Cortex of kidney (tissue), 1 donor: ENCODE measurements at places on chromosomes 16 and 17.

GRCh38 chr16:2206420-2206779, 1.1 kb downstream of the MLST8 start:
- DNase-seq = no peak

DNA sequence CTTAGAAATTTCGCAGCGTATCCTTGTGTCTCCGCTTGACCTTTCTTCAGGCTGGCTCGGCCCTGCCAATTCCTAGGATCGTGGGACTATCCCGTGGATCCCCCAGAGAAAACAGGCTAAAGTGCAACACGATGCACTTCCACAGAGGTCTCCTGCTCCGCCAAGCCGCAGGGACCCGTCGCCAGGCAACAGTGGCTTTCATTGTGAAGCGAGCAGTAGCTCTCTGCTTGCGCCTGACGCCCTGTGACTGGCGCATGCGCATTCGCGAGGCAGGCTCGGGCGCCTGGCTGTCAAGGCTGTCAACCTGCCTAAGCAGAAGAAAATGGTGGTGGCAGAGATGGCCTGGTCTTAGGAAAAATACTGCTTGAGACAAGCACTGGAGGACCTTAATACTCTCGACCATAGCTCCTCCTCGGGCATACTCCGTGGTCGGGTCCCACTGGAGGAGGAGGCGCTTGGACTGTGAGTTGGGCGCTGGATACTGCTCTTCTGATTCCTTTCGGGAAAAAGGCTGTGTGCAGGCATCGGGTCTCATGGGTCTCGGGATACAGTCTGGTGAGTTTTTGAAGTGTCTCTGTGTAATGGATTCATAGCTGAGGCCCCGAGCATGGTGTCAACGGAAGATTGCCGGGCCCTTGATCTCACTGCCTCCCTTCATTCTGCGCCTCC, 2336.1 kb downstream of the TP53TG3F start:
- no peak for DNase-seq

DNA sequence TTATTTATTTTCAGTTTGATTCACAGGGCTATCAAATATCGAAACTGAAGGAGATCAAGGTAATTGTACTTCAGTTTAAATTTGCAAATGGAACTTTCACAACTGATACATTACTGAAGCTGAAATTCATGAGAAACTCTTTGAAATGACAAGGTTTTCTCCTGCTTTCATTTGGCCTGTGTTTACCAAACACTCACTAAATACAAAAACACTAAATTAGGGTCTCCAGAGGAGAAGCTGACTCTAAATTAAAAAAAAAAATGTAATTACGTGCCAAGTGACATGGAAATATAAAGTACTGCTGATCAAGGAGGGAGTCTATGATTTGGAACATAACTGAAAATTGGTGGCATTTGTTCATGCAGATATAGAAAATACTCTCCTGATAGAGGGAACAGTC, 205.8 kb downstream of the CDH11 start:
- DNase-seq = no peak

- DNase-seq = no peak
Observed at GRCh38 chr17:28896884-28897768, at the start of gene FLOT2. Gene FLOT2, minus strand, starts transcription at chr17:28897733. Its CDS starts 159 bp downstream, at chr17:28897574.

GRCh38 chr17:58319173-58320162, 9.1 kb downstream of the TSPOAP1 start:
- DNase-seq = no peak

GRCh38 chr17:17358866-17359265, 55.7 kb downstream of the NT5M start:
- no peak for DNase-seq

GRCh38 chr17:902463-902862, 77.1 kb downstream of the NXN start:
- DNase-seq = no peak

- no peak for DNase-seq
Observed at GRCh38 chr17:14098246-14098645, 28.9 kb downstream of the COX10 start.

- DNase-seq = no peak
Observed at GRCh38 chr16:68244903-68245853, at the start of gene PLA2G15. Gene PLA2G15, plus strand, starts transcription at chr16:68245373. Its CDS starts 54 bp downstream, at chr16:68245427.

DNA sequence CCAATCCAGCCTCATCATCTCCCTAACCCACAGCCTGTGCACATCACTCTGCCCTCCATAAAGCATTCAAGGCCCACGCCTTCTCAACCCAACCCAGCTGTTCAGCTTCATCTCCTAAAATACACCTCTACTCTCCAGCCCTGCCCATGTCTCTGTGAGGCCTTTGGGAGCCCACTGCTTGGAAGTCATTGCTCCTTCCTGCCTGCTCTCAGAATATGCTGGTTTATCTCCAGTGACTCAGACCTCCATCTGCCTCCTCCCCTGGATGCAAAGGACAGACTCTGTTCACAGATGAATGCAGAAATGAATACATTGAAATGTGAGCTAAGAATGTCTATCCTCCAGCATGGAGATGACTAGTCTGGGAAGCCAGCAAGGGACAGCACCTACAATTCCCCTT, 19.0 kb downstream of the KCNG4 start:
- no peak for DNase-seq

- no peak for DNase-seq
Observed at GRCh38 chr17:49404361-49404760, 10.3 kb downstream of the PHB1 start.

DNA sequence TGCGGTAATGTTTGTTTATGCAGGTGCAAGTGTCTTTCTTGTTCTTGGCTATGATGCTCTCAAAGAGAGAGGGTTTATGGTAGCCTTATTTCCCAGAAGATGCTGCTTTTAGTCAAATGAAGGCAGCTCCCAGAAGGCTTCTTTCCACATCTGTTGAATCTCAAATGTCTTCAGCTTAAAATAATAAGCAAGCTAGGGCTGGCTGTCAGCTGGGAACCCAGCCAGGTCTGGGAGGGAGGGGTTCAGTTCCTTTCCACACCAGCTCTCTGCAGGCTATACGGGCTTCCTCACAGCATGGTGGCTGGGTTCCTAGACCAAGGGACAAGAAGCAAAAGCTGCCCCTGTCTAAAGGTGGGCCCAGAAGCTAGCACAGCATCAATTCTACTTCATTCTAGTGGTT, 47.4 kb upstream of the ATF7IP2 start:
- no peak for DNase-seq

DNA sequence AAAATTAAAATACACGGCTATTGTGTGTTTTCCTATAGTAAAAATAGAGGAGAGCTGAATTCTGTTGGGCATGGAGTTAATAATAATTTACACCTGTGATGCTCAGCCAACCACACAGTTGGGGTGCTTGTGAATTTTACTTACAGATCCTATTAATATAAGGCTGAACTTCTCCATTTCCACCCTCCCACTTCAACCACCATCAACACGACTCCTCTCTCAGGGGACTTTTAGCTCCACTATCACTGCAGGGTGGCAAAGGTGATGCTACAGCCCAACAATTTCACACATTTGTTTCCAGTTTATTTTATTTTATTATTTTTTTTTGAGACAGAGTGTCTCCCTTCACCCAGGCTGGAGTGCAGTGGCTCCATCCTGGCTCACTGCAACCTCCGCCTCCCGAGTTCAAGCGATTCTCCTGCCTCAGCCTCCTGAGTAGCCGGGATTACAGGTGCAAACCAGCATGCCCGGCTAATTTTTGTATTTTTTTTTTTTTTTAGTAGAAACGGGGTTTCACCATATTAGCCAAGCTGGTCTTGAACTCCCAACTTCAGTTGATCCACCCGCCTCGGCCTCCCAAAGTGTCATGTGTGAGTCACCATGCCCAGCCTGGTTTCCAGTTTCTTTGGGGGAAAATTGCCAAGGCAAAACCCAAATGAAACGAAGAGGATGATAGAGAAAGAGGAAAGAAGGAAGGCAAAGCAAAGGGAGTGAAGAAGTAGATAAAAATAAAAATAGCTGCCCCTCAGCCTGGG, 57.9 kb downstream of the GNA13 start:
- DNase-seq = no peak

DNA sequence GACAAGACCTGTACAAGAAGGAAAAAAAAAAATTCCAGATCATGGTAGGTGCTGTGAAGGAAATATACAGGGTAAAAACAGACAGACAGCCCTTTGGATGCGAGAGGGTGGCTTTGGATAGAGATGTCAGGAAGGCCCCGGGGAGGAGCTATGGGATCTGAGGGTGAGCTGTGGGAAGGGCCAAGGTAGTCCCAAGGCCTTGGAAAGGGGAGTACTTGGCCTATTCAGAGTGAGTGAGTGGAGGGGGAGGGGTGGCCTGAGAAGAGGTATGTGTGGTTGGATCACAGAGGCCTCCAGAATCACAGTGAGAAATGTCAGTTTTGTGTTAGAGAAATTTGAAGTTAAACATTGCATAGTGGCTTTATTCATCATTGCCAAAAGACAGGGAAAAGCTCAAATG, 31.2 kb upstream of the AKTIP start:
- no peak for DNase-seq
